NCI-H187 (cell line): ENCODE measurements at places on chromosomes 11 and 22.

- no peak for DNase-seq
These were observed 50.2 kb downstream of the EMSY start for GRCh38 chr11:76495019-76495418.

GRCh38 chr11:17600316-17601255 lies 53.5 kb downstream of the OTOG start:
- no peak for DNase-seq

DNA sequence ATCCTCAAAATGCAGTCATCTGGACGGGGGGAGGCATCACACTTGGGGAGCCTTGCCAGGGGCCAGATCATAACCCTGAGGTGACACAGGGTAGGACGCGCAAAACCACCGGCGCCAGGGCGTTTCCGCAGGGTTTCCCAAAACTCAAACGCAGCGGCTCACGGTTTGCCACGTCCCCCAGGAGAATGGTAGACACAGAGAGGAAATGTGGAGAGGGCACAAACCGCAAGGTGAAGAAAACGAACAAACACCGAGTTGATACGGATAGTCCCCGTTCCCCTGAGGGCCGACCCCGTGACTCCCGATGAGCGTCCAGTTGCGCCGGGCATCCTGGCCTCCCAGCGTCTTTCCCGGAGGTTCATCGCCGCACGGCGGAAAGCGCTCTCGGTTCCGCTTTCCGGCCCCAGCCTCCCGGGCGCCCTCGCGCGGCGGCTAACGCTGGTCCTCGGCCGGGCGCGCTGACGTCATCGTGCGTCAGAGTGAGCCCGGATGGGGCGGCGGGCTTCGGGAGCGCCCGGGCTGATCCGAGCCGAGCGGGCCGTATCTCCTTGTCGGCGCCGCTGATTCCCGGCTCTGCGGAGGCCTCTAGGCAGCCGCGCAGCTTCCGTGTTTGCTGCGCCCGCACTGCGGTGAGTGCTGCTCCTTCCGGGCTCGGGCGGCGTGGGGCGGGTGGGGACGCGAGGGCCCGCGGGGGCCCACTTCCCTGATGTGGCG lies at the start of gene BIRC2:
Gene BIRC2 (plus strand): TSS at position 467 of the 714 bp plus-strand sequence. CDS start 2,641 bp downstream, outside the sequence.
- DNase-seq: peak; percentile 89

GRCh38 chr11:74339619-74340018 lies 28.2 kb upstream of the P4HA3 start:
- no peak for DNase-seq

DNA sequence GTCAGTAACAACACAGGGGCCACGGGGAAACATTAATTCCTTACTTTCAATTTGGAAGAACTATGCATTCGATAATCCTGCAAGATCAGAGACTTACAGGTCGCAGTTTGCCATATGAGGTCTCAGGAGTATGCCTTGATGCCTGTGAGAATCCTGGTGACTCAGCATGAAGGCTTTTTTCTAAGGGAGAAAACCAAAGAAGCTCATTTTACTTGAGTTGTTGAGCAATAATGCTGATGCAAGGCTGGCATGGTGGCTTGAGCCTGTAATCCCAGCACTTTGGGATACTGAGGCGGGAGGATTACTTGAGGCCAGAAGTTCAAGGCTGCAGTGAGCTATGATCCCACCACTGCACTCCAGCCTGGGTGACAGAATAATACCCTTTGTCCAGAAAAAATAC lies 26.6 kb downstream of the ATG16L2 start:
- DNase-seq: no peak

DNA sequence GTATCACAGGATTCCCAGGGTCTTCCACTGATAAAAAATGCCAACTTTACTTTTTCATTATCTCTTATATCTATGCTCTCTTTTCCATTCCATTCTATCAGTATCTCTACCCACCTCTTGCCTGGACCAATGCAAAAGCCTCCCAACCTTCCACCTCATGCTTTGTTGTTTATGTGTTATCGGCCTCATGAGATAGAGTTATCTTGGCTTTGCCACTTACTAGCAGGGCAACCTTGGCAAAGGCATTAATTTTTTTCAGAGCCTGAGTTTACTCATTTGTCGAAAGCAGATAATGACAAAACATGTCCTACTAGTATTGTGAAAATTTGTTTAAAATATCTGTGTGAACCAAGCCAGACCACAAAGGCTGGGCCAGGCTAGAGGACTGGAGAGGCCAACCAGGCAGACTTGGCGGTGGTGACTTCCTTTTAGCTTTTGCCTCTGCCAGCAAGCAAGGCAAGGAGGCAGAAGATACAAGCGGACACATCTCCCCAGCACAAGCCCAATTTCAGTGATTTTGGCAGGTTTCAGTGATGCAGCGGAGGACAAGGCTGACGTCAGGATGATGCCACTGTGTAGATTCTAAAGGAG lies 106.9 kb downstream of the ADAMTS15 start:
- DNase-seq: no peak

DNA sequence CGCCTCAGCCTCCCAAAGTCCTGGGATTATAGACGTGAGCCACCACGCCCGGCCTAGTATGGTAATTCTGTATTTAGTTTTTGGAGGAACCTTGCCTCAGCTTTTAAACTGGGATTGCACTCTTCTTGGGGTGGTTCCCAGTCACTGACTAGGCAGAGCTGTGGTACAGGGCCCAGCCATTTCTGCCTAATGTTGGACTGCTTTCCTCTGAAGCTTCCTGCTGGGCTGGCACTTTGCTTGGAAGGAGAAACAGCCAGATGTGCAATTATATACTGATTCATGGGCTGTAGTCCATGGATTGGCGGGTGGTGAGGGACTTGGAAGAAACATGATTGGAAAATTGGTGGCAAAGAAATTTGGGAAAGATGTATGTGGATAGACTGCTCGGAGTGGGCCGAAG lies 17.6 kb upstream of the MCHR1 start:
- DNase-seq: no peak
